Activated T-helper 1 cell treated with anti-CD3 and anti-CD28 coated beads, Interleukin-2, amount 50 U/mL, for 16 hours (primary cell): ENCODE measurements at places on chromosomes 6 and 20.

DNA sequence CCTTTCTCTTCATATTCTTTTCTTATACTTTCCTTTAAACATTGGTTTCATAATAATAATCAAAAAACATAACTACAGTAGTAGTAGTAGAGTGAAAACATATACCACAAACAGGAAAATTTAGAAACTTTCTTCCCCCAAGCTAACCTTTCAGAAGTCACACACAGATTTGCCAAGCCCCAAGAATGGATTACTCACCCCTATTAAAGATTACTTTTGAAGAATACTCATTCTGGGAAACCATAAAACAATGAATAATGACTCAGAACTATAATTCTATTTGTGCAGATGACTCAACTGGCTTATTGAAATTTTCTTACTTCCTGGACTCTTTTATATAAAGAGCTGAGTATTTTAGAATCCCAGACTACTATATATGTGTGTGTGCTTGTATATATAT is 119.4 kb upstream of the GJE1 start:
- DNase-seq: no peak

- DNase-seq: no peak
These were observed 1.5 kb downstream of the ZBTB46 start for GRCh38 chr20:63829603-63829944.

GRCh38 chr20:4936851-4937406 is 64.4 kb downstream of the SLC23A2 start:
- DNase-seq: no peak

GRCh38 chr6:39910744-39911143 is 23.5 kb downstream of the MOCS1 start:
- DNase-seq: no peak

DNA sequence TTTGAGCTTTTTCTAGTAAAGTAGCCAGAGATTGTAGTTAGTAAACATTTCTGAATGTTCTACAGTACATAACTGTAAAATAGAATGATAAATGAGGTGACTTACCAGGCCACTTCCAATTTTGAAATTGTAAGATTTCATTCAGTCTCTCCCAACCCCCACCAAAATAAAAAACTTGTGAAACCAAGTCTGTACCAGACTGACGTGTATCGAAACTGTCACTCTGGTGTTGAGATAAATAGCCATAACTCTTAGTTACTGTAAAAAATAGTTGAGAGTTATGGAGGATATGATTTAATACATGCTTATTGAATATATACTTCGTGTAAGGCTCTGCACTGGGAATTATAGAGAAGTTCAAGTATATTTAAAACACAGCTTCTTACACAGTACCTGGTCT is 455.7 kb downstream of the PLCB1 start:
- DNase-seq: no peak

DNA sequence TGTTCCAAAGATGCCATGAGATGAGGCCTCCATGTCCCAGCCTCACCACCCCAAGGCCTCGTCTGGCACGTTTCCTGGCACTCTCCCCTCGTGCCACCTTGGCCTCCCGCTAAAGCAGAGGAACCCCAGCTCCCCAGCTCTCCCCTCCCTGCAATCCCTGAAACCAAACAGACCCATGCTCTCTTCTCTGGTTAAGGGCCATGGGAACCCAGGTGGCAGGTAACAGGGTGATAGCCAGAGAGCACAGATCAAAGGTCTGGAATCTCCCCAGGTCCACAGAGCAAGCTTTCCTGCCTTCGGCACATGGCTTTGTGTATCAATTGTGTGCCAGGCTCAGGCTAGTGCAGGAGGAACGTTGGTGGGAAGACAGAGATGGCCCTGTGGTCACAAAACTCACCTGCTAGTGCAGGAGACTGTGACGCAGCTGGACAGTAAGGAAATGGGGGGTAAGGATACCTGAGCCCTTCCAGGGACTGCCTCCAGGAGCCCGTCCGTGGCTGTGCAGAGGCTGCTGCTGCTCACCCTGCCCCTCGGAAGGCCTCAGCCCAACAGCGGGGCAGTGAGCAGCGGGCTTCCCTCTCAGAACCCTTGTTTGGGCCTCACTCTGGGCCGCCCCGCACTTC is 39.0 kb downstream of the MYH7B start:
- DNase-seq: no peak

GRCh38 chr20:19661717-19662636 is 96.1 kb upstream of the RIN2 start:
- no peak for DNase-seq

DNA sequence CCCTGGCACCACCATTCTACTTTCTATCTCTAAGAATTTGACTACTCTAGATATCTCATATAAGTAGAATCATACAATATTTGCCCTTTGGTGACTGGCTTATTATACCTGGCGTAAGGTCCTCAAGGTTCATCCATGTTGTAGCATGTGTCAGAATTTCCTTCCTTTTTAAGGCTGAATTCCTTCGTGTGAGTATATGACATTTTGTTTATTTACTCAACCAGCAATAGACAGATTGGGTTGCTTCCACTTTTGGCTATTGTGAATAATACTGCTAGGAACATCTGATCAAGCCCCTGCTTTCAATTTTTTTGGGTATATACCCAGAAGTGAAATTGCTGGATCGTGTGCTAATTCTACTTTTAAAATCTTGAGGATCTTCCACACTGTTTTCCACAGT is 232.8 kb upstream of the MCHR2 start:
- no peak for DNase-seq

GRCh38 chr6:94065707-94066337 is 646.5 kb upstream of the EPHA7 start:
- DNase-seq: no peak

GRCh38 chr6:136175873-136176272 is 74.2 kb downstream of the MTFR2 start:
- DNase-seq: no peak

DNA sequence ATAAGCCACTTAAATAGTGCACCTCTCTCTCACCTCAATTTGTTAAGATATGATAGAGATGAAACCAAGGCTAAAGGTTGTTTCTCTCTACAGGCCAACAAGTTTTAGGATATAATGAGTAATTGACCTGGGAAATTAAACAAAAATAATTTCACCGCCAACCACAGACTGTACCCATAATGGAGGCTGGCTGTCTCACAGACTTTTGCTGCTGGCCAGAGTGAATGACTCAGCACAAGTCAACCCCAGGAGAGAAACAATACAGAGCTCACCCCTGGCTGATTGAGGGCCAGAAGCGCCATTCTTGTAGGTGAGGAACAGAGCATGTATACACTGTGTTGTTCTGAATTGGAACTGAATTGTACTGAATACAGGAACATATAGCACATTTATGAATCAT is 99.9 kb downstream of the CAP2 start:
- DNase-seq: no peak

DNA sequence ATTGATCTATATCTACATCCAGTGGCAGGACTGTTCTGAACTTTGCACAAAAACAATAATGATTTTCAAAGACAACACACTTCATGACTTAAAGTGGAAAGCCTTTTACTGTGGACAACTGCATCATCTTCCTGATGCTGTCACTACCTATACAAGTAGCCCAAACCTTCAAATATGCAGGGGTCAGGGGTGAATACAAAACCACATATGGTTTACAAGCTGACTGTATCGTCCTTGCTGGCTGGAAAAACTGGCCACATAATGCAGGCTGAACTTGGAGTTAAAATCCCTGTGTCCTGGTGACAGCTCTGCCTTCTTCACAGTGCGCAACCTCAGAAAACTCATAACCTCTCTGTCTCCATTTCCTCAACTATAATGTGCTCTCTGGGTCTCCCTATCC is 128.9 kb downstream of the GMDS start:
- no peak for DNase-seq

DNA sequence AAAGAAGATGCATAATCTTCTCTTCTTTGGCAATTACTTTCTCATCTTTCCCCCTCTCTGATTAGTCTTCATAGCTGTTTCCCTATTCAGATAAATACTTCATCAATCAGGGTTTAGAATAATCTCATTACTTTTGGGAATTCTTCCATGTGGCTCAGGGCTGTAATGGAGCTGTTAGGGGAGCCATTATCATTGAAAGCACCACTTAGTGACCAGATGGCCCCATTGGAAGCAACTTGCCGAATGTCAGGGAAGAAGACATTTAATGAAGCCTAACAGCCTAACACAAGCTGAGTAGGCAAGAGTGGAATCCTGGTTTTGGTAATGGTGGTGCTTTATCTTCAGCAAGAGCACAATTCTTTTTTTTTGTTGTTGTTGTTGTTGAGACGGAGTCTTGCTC is 45.0 kb downstream of the TIAM2 start:
- DNase-seq: no peak

DNA sequence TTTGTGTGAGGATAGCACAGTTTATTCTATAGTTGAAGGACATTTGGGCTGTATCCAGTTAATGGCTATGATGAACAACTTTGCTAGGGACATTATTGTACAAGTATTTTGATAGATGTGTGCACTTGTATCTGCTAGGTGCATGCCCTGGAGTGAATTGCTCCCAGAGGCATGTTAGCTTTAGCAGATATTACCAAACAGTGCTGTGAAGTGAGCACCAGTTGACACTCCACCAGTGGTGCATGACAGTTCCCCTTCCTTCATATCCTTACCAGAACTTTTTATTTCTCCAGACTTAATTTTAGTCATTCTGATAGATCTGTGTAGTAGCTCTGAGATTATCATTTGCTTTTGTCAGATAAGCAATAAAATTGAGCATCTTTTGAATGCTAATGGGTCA is 48.9 kb upstream of the ENPP5 start:
- DNase-seq: no peak

DNA sequence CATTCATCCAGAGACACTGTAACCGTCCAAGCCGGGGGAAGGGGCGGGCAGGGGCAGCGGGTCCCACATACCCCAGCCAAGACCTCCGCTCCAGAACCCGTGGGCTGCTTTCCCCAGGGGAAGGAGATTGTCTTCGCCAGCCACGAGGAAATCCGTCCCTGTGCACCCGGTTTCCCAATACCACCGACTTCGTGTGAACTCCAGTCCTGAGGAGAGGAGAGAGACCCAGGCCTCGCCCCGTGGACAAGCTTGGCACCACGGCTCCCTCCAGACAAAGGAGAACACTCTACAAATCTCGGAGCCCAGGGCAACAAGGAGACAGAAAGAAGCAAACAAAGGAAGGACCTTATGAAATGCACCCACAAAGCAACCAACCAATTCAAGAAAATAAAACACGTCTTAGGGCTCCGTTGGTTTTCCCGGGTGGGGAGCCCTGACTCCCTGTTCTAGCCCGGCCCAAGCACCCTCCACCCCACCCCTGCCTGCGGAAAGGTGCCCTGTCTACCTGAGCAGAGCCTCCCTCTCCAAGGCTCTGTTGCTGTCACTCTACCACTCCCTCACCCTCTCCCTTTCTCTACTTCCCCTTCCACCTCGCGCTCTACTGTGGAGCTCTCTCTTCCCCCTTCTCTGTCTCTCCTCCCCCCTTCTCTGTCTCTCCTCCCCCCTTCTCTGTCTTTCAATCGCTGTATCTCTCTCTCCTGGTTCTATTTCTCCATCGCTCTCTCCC is 1382.8 kb upstream of the DEFB115 start:
- no peak for DNase-seq

DNA sequence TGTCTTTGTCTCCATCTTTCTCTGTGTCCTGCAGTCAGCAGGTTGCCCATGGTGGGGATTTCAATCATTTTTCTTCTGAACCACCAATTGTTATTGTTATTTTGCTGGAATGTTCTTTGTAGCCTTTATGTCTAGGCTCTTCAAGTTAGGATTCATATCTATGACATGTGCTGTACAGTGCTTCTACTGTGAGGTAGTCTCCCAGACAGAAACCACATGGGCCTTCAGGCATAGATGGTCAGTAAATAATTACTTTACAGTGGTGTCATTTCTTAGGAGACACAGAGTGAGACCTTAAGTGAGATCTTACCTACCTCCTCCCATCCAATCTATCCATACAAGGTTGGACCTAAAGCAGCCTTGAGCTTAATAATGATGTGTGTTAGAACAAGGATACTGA is 265.5 kb downstream of the ZFAND3 start:
- no peak for DNase-seq

DNA sequence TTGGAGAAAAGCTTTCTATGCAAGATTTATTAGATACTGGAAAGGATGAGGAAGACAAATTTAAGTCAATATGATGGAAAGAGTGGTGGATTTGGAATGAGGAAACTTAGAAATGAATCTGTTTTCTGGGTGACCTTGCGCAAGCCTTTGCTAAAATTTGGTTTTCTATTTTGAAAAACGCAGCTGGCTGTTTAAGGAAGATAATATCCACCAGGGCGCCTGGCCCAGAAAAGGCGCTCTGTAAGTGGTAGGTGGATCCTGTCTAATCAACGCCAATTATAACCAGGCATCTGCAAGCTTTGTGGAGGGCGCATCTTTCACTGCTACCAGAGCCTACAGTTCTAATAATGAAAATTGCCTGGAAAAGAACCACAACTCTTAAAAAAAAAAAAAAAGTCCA is 398 bp upstream of the SPATS1 start:
- DNase-seq: no peak

DNA sequence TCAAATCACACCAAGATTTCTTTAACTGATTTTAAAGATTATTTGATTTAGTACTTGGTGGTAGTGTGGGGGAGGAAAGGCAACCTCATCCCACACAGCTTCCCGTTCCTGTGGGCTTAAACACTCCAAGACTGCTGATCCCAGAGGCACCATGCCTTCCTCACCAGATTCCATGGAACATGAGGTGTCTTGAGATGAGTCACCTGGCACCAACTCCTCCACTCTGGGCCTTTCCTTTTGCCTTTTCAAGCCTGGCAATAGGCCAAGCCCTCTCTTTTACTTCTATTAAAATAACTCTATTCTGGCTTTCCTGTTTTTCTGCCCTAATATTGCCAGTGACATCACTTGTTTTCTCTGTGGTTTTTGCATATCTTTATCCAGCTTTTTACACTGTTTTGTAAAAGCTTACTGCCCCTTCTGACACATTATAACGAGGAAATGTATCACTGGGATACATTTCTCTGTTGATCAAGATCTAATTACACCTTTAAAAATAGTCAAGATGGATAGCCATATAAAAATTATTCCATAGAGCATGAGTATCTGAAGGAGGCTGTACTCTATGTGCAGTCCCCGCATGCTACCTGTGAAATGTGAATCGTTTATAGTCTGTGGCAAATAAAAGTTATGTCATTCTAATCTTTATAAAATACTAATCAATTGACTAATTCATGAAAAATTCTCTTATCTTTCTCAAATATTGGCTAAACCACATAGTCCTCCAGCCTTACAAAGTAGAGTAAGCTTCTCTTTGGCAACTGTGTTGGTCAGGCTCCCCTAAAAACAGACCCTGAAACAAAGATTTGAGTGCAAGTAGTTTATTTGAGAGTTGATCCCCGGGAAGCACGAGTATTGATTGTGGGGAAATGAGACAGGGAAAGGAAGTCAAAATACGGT is 257.8 kb upstream of the KCNQ5 start:
- DNase-seq: no peak
